ENCODE measurements at places on chromosomes 11 and 22.

- no peak overlapping the region for H3K4me3 ChIP-seq
- peak overlapping the region; percentile 51 for H3K27ac ChIP-seq
- H3K36me3 ChIP-seq: no peaks in the 10 kb centered on the region
- H3K4me1 ChIP-seq: peaks cover 3% of the 10 kb centered on the region
- peak; percentile 42 for DNase-seq
- H3K27me3 ChIP-seq: no peaks in the 10 kb centered on the region
Measured at GRCh38 chr11:96168623-96169022, 174.4 kb downstream of the MAML2 start.

GRCh38 chr22:45537734-45538181 is 35.1 kb downstream of the FBLN1 start:
- H3K27me3 ChIP-seq: no peaks in the 10 kb centered on the region
- H3K36me3 ChIP-seq: peaks cover 46% of the 10 kb centered on the region
- no peak overlapping the region for H3K27ac ChIP-seq
- peak; percentile 66 for DNase-seq
- H3K4me1 ChIP-seq: peaks cover 53% of the 10 kb centered on the region

GRCh38 chr11:80521592-80521991 is 1080.8 kb upstream of the TENM4 start:
- peak; percentile 52 for DNase-seq
- H3K4me3 ChIP-seq: no peak overlapping the region
- no peaks in the 10 kb centered on the region for H3K27me3 ChIP-seq

DNA sequence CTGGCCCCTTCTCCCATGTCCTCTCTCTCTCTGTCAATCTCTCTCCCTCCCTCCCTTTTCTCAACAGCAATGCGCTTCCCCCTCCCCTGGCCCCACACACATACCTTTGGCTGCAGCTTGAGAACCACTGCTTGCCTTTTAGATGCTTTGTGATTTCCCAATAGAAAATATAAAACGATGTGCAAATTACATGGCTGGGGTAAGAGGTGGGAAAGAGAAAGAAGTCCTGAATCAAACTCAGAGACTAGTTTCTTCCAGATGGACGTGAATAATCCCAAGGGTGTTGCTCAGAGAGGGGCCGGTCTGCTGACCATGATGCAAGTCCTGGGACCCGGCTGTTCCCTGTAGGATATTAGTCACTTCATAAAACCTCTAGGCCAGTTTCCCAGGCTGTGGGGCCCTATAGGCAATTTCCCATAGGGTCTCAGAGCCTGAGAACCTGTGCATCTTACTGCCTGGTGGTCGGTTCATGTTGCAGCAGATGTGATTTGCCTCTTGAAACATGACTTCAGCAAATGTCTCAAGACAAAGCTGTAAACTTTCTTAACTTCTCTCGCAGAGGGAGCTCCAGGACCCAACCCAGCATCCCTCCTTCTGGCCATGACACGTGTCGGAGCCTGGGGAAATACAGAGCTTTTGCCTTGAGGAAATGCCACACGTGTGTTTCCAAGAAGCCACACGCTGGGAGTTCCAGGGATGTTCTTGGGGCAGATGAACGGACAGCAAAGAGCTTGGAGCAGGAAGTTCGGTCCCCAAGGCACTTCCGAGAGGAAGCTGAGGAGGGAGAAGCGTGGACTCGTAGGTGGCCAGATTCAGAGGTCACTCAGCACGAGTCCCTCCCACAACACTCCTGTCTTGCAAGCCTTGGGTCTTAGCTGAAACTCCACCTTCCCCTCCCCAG is 34.5 kb upstream of the ETS1 start:
- H3K4me1 ChIP-seq: peaks cover 4% of the 10 kb centered on the region
- peak; percentile 67 for DNase-seq
- no peaks in the 10 kb centered on the region for H3K36me3 ChIP-seq
- H3K27ac ChIP-seq: no peak overlapping the region

DNA sequence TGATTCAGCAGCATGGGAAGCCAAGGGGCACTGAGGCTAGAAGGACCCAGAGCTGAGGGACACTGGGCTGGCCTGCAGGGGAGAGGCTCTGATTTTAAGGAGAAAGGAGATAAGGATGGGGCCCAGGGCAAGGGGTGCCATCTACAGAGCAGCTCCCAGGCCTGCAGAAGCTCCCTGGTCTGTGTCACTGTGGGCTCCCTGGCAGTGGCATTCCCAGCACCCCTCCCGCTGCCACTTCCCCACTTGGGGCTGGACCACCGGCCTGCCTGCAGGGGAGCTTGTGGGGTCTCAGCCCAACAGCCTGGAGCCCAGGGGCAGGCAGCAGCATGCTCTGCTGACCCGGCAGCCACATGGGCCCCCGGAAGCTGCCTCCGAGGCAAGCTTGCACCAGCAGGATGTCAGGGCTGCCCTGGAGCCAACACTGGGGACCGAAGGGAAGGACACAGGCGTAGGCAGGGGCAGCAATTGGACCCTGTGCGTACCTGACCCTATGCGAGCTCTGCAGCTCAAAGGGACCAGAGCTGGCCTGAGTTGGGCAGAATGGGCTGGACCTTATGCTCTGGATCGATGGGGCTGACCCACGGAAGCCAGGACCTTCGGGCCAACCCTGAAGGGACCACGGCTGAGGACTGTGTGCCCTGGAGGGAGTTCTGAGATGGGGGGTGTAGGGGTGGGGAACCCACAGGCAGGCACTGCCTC is 35.4 kb upstream of the WNT7B start:
- H3K4me1 ChIP-seq: peaks cover 12% of the 10 kb centered on the region
- H3K27me3 ChIP-seq: no peaks in the 10 kb centered on the region
- DNase-seq: no peak
- no peak overlapping the region for H3K4me3 ChIP-seq
- H3K27ac ChIP-seq: no peak overlapping the region

- peaks cover 3% of the 10 kb centered on the region for H3K27me3 ChIP-seq
- no peaks in the 10 kb centered on the region for H3K4me1 ChIP-seq
- no peak for DNase-seq
Measured at GRCh38 chr11:132423266-132423665, 1052.9 kb downstream of the NTM start.

- no peak overlapping the region for H3K4me3 ChIP-seq
- H3K4me1 ChIP-seq: no peaks in the 10 kb centered on the region
- DNase-seq: no peak
- H3K36me3 ChIP-seq: peaks cover 7% of the 10 kb centered on the region
- no peak overlapping the region for H3K27ac ChIP-seq
Measured at GRCh38 chr11:9982127-9982795, 311.8 kb downstream of the SBF2 start.

DNA sequence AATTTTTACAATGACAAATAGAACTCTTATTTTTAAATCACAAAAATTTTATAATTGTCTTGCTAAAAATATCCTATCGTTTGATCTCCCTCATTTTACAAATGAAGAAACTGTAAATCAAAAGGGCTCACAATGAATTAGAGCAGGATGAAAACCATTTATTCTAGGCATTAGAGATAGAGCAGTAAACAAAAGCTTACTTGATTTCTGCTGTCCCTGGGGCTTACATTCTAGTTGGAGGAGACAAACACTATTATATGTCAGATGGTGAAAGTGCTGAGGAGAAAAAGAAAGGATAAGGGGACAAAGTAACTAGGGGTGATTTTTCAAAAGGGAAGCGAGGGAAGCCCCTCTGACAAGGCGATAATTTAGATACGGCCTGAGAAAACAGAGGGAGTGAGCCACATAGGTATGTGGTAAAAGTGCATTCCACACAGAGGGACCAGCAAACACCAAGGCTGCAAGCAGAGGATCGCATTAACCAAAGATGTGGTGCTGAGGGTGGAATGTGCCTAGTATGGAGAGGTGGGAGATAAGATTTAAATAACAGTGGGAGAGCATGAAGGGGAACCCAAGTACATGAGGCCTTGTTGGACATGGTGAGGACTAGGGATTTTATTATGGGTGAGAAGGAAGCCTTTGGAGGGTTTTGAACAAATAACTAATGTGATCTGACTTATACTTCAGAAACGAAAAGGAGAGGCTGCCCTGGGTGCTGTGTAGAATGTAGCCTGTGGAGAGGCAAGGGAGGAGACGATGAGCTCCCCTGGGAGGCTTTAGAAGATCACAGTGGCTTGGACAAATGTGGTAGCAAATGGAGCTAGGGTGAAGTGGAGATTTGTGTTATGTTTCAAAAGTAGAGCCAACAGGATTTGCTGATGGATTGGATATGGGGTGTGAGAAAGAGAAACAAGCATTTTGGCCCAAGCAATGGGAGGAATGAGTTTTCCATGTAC is 62.1 kb downstream of the PDHX start:
- no peak overlapping the region for H3K27ac ChIP-seq
- H3K27me3 ChIP-seq: no peaks in the 10 kb centered on the region
- H3K4me3 ChIP-seq: no peak overlapping the region
- DNase-seq: no peak

DNA sequence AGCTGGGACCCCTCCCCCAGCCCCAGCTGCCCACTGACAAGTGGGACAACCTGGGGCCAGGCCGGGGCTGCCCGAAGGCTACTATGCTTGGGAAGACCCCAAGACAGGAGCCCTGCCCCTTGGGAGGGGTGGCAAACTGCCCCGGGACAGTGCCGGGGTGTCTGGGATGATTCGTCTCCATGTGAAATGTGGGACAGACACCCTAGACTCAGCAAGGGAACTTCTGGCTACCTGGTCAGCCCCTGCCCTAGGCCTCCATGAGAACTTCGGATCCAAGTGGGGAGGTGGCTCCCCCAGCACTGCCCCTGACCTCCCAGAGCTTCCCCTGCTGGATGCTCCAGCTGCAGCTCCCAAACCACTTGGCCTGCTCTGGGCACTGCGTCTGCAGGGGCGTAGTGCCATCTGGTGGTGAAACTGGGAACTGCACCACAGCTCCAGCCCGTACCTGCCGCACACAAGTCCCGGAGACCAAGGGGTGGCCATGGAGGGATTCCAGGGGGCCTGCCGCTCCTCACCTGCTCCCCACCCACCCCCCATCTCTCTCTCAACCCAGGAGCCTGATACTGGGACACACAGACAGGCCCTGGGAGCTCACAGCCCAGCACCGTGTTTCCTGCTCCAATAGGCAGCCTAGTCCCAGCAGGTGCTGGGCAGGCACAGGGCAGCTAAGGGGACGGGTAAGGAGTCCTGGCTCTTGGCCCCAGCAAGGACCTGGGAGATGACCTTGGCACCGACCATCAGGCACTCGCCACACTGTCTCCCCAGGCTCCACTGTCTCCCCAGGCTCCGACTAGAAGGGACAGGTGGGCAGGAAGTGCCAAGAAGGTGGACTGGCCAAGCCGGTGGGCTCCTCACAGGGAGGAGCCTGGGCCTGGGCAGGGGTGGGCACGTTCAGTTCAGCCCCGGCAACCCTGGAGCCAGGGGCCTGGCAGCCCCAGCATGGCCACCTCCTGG is 194.1 kb downstream of the IGLL1 start:
- no peaks in the 10 kb centered on the region for H3K27me3 ChIP-seq
- H3K27ac ChIP-seq: no peak overlapping the region
- H3K36me3 ChIP-seq: no peaks in the 10 kb centered on the region
- H3K4me1 ChIP-seq: peaks cover 10% of the 10 kb centered on the region
- peak; percentile 88 for DNase-seq
- H3K4me3 ChIP-seq: no peak overlapping the region

GRCh38 chr22:31278151-31278621 is 14.1 kb downstream of the PIK3IP1 start:
- no peak overlapping the region for H3K4me3 ChIP-seq
- H3K4me1 ChIP-seq: no peaks in the 10 kb centered on the region
- peak overlapping the region; percentile 49 for H3K27ac ChIP-seq
- DNase-seq: no peak
- no peaks in the 10 kb centered on the region for H3K27me3 ChIP-seq

GRCh38 chr11:6727971-6728760 is 43.6 kb downstream of the OR2AG2 start:
- H3K27me3 ChIP-seq: no peaks in the 10 kb centered on the region
- no peak overlapping the region for H3K27ac ChIP-seq
- no peak overlapping the region for H3K4me3 ChIP-seq
- DNase-seq: peak; percentile 12
- H3K4me1 ChIP-seq: no peaks in the 10 kb centered on the region

DNA sequence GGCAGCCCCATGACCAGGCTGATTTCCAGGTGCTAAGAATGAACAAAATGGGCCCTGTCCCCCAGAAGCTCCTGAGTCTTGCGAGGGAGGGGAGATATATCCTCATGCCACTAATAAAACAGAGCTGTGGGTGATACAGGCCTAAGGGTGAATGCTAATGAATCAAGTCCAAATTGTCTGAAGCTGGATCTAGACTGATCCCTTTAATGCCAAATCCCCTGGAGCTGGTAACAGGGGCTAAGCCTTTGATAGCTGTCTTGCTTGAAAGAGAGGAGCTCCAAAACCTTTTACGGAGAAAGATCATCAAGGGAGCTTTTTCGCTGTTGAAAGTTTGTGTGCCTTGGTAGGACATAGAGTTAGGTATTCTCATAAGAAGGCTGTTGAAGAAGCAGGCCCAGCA is 79.7 kb downstream of the PPFIBP2 start:
- H3K27me3 ChIP-seq: no peaks in the 10 kb centered on the region
- H3K36me3 ChIP-seq: peaks cover 10% of the 10 kb centered on the region
- H3K27ac ChIP-seq: no peak overlapping the region
- H3K4me3 ChIP-seq: no peak overlapping the region

DNA sequence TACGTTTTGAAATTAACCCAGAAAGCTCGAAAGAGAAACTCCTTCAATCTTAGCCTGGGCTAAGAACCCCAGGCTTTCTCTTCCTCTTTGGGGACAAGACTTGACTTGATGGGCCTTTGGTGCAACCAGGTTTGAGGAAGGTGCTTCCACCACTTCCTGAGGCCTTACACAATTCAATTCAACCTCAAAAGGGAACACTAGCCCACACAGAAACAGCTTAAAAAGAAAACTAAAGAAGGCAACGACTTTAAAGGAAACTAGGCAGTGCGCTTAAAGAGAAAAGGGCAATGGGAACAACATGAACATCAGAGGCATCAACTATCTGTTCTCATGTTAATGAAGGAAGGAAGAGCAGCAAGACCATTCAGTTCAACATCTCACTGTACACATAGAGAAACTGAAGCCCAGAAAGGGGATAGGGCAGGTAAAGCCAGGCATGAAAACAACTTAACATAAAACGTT is 24.8 kb downstream of the PAK1 start:
- H3K27ac ChIP-seq: no peak overlapping the region
- H3K27me3 ChIP-seq: no peaks in the 10 kb centered on the region
- no peaks in the 10 kb centered on the region for H3K36me3 ChIP-seq
- DNase-seq: no peak
- H3K4me1 ChIP-seq: no peaks in the 10 kb centered on the region
- H3K4me3 ChIP-seq: no peak overlapping the region

Measured in lung (tissue), 17 donors.